T-helper 17 cell (primary cell): ENCODE measurements at places on chromosomes 12 and 14.

GRCh38 chr12:92044435-92044834 is 101.2 kb downstream of the BTG1 start:
- no peak for DNase-seq

DNA sequence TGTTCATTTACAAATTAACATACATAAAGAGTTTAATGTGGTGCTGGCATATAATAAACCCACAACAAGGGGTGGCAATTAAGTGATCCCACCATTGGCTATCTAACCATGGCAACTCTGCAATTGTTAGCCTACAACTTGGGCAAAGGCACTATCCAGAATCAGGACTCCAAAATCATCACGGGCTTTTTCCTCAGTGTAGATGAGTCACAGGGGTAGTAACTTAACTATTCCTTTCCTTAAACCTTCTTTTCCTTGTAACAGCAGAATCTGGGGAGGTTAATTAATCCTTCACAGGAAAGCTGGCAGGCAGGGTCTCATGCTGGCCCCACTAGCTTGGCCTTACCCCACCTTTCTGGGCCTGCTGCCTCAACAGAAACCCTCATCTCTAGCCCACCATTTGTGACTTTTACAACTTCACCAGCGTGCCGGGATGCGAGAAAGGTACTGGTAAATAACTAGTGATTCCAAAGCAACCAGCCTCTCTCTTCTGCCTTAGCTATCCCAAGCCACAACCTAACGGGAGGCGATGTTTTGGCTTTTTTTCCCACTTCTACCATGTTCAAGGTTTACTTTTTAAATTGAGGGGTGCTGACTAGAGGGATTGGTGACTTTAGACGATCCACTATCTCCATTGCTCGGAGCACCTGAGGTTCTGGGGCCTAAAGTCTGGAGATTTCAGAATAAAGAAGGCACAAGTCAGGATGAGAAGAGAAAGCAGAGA is 744 bp downstream of the ATP5MC2 start:
- DNase-seq = no peak

- no peak for DNase-seq
These were observed 412 bp upstream of the TEP1 start for GRCh38 chr14:20413744-20414082.

DNA sequence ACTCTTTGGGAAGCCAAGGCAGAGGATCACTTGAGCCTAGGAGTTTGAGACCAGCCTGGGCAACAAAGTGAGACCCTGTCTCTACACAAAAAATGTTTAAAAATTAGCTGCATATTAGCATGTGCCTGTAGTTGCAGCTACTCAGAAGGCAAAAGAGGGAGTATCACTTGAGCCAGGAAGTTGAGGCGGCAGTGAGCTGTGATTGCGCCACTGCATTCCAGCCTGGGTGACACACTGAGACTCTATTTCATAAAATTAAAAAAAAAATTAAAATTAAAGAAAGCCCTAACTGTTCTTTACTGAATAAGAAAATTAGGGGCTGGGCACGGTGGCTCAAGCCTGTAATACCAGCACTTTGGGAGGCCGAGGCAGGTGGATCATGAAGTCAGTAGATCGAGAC is 27.0 kb downstream of the SENP1 start:
- no peak for DNase-seq

DNA sequence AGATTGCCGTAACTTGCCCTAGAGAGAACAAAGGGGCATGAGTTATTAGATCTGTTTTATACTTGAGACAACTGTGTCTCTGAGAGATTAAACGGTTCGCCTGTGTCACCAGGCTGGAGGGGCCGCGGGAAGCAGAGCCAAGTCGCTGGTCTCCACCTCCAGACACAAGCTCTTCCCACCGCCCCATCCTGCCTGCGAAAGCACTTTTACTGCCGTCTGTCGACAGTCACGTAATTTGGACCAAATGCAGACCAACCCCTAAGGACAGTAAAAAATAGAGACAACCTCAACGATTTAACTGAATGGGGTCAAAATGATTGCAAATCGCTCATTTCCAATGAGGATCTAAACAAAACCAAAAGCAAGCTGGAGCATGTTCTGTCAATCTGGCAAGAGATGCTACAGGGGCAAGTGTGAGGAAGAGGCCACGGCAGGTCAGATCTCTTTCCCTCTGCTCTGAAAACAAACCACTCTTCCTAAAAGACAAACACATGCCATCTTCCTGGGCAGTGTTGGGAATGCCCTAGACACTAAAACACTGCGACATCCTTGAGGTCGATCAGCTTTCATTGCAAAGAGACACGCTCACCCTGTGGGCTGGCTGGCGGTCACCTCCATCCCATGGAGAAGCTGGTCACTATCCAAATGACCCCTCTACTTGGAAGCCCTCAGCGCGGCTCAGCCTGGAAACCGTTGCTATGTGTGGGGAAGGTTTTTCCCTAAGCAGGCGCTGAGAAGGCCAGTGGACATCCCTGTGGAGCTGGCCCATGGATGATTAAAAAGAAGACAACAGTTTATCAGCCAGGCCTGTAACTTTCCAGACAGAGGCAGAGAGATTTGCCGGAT is 17.1 kb downstream of the GSC start:
- no peak for DNase-seq
